ENCODE measurements at places on chromosomes 5 and 9.

GRCh38 chr5:25909163-25909562, 1129.2 kb downstream of the CDH9 start:
- DNase-seq = no peak

- H3K4me3 ChIP-seq = no peak overlapping the region
- DNase-seq = peak; percentile 50
- H3K4me1 ChIP-seq = no peaks in the 10 kb centered on the region
- H3K27ac ChIP-seq = no peak overlapping the region
- H3K27me3 ChIP-seq = no peaks in the 10 kb centered on the region
Measured at GRCh38 chr9:100700689-100701318, 122.9 kb downstream of the CAVIN4 start.

GRCh38 chr5:109853377-109853776, 163.7 kb downstream of the MAN2A1 start:
- no peak overlapping the region for H3K27ac ChIP-seq
- H3K27me3 ChIP-seq = no peaks in the 10 kb centered on the region
- peaks cover 4% of the 10 kb centered on the region for H3K4me1 ChIP-seq
- H3K4me3 ChIP-seq = no peak overlapping the region
- no peak for DNase-seq

- H3K27me3 ChIP-seq = no peaks in the 10 kb centered on the region
- H3K4me3 ChIP-seq = no peak overlapping the region
- H3K4me1 ChIP-seq = no peaks in the 10 kb centered on the region
- DNase-seq = no peak
Measured at GRCh38 chr5:9324348-9325077, 221.4 kb downstream of the SEMA5A start.

DNA sequence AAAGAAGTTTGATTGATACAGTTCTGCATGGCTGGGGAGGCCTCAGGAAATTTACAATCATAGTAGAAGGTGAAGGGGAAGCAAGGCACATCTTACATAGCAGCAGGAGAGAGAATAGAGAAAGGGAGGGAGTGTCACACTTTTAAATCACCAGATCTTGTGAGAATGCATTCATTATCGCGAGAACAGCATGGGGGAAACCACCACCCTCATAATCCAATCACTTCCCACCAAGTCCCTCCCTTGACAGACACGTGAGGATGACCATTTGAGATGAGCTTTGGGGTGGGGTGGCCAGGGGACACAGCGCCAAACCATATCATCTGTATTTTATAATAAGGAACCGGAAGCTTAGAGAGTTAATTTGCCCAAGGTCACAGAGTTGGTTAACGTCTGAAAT, 13.7 kb upstream of the FOCAD start:
- H3K36me3 ChIP-seq = no peaks in the 10 kb centered on the region
- no peaks in the 10 kb centered on the region for H3K27me3 ChIP-seq
- H3K27ac ChIP-seq = no peak overlapping the region
- H3K4me1 ChIP-seq = peaks cover under 1% of the 10 kb centered on the region

GRCh38 chr5:146520731-146521130, 4.7 kb upstream of the GPR151 start:
- DNase-seq = no peak
- no peaks in the 10 kb centered on the region for H3K27me3 ChIP-seq
- no peak overlapping the region for H3K4me3 ChIP-seq
- H3K27ac ChIP-seq = no peak overlapping the region
- no peaks in the 10 kb centered on the region for H3K36me3 ChIP-seq
- peaks cover 11% of the 10 kb centered on the region for H3K4me1 ChIP-seq

GRCh38 chr9:89796606-89797005, 191.8 kb downstream of the GADD45G start:
- no peak overlapping the region for H3K4me3 ChIP-seq
- H3K36me3 ChIP-seq = no peaks in the 10 kb centered on the region
- no peaks in the 10 kb centered on the region for H3K27me3 ChIP-seq
- no peak for DNase-seq
- H3K4me1 ChIP-seq = no peaks in the 10 kb centered on the region

- H3K27ac ChIP-seq = peak overlapping the region; percentile 74
- H3K27me3 ChIP-seq = no peaks in the 10 kb centered on the region
- H3K4me1 ChIP-seq = peaks cover 33% of the 10 kb centered on the region
- peak overlapping the region; percentile 86 for H3K4me3 ChIP-seq
- DNase-seq = peak; percentile 57
Measured at GRCh38 chr9:136544548-136544963, 1.3 kb downstream of the NOTCH1 start.

GRCh38 chr5:28549588-28549987, 1511.2 kb upstream of the CDH9 start:
- no peaks in the 10 kb centered on the region for H3K27me3 ChIP-seq
- H3K27ac ChIP-seq = no peak overlapping the region
- DNase-seq = no peak
- no peaks in the 10 kb centered on the region for H3K36me3 ChIP-seq

DNA sequence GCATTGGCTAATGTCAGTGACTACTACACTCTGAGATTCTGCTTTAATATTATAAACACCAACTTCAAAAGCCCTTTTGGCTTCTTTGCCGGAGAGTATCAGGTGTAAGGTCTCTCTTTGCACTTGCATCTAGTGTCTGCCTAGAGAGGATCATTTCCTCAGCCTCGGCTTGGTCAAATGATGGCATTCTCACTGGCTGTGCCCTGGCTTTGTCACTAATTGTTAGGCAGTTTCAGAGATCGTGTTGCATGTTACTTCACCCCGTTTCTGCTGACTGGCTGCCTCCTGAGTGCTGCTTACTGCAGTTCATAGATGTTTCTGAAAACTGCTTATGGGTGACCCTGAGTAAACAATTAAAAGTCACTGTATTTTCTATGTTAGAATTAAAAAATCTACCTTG, 48.8 kb downstream of the SLC1A3 start:
- H3K27me3 ChIP-seq = no peaks in the 10 kb centered on the region
- no peak overlapping the region for H3K4me3 ChIP-seq
- H3K36me3 ChIP-seq = no peaks in the 10 kb centered on the region
- no peak overlapping the region for H3K27ac ChIP-seq

DNA sequence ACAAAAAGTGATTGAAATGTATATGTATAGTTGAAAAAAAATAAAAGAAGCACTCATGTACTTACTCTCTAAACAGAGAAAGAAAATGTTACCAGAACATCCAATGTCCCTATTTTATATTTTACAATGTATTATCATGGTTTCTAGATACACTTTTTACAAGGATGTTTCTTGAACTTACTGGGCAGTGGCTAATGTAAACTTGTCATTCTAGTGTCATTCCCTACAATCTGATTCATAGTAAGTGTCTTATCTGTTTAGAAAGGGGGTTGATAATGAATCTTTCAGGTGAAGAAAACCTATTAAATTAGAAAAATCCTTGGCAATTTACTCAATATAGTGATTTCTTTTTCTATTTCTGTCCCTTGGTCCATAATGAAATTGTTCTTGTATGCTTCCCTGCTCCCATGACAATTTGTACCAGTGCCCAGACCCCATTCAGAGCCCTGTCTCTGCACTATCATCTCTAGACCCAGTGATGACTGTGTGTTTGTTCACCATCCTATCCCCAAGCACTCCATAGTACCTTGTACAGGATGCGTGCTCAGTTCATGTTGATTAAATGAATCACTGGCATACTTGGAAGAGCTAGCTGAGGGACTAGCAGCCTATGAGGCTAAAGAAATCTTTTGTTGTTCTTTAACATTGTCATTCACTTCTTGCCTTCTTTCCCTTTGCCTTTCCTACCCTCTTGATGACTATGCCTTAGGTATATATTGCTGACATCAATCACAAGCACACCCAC, 101.2 kb downstream of the HMHB1 start:
- no peak overlapping the region for H3K27ac ChIP-seq
- H3K4me1 ChIP-seq = no peaks in the 10 kb centered on the region
- no peaks in the 10 kb centered on the region for H3K36me3 ChIP-seq
- no peak for DNase-seq
- H3K27me3 ChIP-seq = peaks cover 16% of the 10 kb centered on the region
- no peak overlapping the region for H3K4me3 ChIP-seq

DNA sequence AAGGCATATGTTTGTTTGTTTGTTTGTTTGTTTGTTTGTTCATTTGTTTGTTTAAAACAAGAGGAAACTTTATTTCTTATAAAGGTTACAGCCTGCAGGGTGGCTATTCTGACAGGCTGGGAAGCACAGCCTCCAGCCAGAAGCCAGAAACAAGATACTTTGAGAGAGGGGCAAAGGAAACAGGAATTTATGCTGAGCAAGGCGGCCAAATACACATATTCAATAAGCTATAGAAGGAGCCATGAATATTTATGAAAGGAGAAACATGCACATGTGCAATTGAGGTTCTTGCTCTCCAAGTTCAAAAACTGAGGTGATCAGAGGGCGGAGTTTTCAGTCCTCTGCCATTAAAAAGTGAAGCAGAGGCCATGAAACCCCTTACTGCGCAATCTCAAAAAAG, 19.6 kb downstream of the KLHL3 start:
- H3K36me3 ChIP-seq = no peaks in the 10 kb centered on the region
- H3K4me1 ChIP-seq = no peaks in the 10 kb centered on the region
- DNase-seq = no peak
- H3K27me3 ChIP-seq = no peaks in the 10 kb centered on the region
- no peak overlapping the region for H3K27ac ChIP-seq

- no peak for DNase-seq
- H3K4me3 ChIP-seq = no peak overlapping the region
- peaks cover 5% of the 10 kb centered on the region for H3K27me3 ChIP-seq
- no peaks in the 10 kb centered on the region for H3K4me1 ChIP-seq
Measured at GRCh38 chr5:135433681-135434426, 13.3 kb downstream of the DCANP1 start.

GRCh38 chr5:168298949-168299348, 7.5 kb downstream of the WWC1 start:
- no peak for DNase-seq
- H3K4me1 ChIP-seq = peaks cover 25% of the 10 kb centered on the region
- no peak overlapping the region for H3K27ac ChIP-seq
